Fibroblast of upper back skin (primary cell): ENCODE measurements at places on chromosomes 3 and 15.

- no peak for DNase-seq
Observed at GRCh38 chr3:14123308-14124222, 1.1 kb downstream of the CHCHD4 start.

GRCh38 chr15:71125831-71126450 lies 10.7 kb downstream of the THSD4 start:
- no peak for DNase-seq

DNA sequence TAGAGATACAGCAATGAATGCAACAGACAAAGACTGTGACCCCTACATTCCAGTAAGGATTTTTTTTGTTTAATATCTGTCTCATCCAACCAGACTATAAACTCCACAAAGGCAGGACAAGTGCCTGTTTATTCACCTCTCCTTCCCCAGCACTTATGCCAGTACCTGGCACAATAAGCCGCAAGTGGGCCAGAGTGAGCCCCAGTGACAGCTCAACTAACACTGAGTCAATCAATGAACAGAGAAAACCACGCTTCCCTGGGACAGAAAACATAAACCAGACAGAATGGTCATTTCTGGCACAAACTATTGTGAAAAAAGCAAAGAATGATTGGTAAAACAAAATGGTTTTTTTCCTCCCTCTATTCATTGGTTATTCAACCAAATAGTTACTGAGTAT lies 52.2 kb downstream of the RYK start:
- DNase-seq, result no peak

GRCh38 chr3:177545964-177546363 lies 348.7 kb upstream of the TBL1XR1 start:
- peak; percentile 16 for DNase-seq

DNA sequence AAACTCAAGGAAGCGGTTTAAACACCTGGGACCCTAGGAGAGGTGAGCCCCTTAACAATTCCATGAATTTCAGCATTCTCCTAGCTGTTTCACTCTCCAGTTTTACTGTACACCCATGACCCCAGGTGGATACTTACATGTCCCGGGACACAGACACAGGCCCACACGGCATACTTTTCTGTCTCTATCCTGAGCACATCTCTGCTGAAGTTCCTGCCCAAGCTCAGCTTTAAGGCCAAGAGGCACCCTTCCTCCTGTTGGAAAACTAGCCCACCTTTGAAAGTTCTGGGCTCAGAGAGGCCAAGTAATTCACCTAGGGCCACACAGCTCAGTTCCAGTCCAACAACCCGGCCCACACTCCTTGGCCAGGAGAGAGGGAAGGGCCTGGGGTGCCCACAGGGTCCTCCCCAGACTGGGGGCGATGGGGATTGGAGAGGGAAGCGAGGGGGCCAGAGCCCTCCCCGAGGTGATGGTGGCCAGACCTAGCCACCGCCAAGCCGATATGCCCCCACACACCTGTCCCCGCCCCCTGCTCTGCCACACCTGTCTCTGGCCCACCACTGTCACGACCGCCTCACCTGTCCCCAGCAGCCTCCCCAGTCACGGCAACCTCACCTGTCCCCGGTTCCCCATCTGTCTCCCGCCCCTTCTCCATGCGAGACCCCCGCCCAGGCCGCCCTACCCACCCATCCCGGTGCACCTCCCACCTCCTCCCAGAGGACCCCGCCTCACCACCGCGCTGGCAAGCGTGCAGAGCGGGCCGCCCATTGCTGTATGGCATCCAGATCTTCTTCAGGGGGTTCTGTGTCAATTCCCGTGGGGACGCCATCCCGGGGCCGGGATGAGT lies 431 bp downstream of the PFKFB4 start:
- DNase-seq, result no peak

- DNase-seq, result peak; percentile 43
Observed at GRCh38 chr15:89781891-89782618, 5.9 kb downstream of the MESP2 start.

DNA sequence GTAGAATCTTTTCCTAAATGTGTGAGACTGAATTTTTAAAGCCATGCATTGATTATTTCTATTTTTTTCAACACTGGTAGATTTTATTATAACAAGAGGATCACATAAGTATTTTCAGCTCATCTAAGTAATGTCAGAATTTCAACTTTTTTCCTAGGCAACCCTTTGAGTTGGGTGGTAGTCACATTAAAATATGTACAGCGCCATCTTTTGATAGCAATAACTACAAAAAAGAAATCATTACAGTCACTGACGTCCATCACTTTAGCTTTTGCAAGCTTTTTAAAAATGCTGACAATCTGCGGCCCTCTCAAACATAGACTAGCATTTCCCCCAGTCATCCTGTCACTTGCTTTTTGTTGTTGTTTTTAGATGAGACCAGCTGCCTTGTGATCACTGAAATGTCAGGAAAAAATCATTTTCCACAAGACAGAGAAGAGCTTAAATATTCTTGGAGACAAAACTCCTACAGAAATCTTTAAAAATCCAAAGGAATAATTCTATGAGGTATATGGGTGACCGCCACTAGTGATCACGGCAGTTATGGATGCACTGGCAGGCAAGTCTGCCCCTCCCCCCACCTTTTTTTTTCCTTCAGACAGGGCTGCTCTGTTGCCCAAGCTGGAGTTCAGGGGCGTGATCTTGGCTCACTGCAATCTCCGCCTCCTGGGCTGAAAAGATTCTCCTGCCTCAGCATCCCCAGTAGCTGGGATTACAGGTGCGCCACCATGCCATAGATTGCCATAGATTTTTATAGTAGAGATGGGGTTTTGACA lies 384.0 kb upstream of the KCNMB2 start:
- no peak for DNase-seq

DNA sequence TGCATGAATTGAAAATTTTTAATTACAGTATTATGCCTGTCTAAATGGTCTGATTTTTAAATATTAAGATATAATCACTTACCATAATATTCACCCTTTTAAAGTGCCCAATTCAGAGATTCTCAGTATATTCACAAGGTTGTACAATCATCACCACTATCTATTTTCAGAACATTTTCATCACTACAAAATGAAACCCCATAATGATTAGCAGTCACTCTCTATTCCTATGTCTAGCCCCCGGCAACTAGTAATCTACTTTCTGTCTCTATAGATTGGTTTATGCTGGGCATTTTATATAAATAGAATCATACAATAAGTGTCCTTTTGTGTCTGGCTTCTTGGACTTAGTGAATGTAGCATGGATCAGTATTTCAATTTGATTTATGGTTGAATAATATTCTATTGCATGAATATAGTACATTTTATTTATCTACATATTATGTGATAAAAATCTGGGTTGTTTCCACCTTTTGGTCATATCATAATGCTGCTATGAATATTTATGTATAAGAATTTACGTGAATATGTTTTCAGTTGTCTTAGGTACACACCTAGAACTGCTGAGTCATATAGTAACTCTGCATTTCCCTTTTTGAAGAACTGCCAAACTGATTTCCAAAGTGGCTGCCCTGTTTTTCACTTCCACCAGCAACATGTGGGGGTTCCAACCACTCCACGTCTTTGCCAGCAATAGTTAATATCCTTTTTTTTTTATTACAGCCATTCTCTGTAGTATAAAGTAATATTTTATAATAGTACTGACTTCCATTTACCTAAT lies 485.7 kb upstream of the ZNF385D start:
- no peak for DNase-seq

DNA sequence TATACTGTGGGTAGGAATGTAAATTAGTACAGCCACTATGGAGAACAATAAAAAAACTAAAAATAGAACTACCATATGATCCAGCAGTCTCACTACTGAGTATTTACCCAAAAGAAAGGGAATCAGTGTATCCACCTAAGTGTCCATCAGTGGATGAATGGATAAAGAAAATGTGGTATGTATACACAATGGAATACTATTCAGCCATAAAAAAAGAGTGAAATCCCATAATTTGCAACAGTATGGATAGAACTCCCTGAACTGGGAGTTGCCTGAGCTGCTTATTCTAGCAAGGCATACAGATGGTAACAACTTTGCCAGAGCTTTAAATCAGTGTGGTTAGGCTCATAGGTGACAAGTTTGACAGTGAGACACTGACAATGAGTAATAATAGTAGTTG lies 16.1 kb upstream of the APH1B start:
- DNase-seq, result no peak

DNA sequence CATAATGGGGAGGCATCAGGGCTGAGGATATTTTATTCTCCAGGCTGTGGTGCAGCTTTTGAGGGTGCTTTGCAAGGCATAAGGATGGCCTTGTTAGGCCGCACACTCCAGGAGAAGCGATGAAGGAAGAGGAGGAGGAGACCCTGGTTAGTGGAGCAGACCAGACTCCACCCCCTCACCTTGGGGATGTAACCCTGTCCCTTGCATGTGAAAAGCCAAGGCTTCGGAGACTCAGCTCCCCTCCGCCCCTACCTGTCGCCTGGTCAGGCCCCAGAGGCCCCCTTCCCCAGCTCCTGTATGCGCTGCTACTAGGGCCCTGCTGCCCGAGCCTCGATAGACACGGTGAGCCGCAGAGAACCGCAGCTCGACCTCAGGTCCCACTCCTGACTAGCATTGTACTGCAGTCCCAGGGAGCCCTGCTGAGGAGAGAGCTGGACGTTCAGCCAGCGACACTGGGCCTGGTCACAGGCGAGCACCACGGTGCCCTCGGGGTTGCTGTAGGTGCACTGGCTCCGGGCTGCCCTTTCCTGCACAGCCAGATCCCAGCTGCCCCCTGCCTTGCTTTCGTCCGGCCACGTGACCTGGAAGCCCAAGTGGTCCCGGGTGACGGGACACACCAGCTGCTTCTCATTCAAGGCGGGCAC lies 10.2 kb downstream of the CPN2 start:
- DNase-seq, result no peak

GRCh38 chr15:89707577-89707976 lies 17.0 kb downstream of the WDR93 start:
- DNase-seq, result no peak

- DNase-seq, result no peak
Observed at GRCh38 chr15:47792231-47792630, 74.9 kb downstream of the SEMA6D start.

DNA sequence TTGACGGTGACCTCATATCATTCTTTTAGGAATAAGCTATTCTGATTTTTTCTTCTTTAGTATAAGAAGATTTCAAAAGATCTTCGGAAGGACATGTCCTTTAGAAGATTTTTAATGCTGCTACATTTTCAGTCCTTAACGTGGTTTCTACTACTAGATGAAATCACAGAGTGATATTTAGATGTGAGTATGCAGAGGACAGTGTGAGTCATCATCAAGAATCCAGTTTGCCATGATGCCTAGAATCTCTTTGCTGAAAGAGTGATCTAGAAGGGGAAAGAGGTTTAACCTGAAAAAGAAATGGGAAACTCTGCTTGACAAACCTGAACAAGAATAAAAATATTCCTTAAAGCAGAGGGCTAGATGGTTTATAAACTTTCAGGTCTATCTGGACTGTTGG lies 43.2 kb downstream of the SLC7A14 start:
- DNase-seq, result peak; percentile 43

- DNase-seq, result no peak
Observed at GRCh38 chr3:194768586-194768985, 82.9 kb downstream of the FAM43A start.

DNA sequence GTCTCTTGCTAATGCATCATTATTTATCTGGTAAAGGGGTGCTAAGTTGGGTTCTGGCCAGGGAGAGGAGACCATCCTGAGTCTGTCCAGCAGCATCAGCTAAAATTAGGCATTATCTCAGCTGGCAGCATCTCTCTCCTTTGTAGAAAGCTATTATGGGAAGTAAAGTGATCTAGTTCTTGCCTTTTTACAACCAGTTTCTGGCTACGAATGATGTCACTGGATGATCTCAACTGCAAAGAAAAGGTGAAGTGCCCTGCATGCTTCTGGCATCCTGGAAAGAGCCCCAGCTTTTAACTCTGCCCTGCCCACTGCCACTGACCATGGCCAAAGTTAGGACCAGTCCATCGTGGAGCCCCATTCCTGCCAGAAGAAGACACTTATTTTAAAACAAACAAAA lies 37.1 kb upstream of the IL12A start:
- no peak for DNase-seq

GRCh38 chr3:193744048-193744821 lies 151.2 kb downstream of the OPA1 start:
- peak; percentile 11 for DNase-seq

GRCh38 chr3:126679318-126679751 lies 24.4 kb upstream of the TXNRD3 start:
- peak; percentile 71 for DNase-seq

DNA sequence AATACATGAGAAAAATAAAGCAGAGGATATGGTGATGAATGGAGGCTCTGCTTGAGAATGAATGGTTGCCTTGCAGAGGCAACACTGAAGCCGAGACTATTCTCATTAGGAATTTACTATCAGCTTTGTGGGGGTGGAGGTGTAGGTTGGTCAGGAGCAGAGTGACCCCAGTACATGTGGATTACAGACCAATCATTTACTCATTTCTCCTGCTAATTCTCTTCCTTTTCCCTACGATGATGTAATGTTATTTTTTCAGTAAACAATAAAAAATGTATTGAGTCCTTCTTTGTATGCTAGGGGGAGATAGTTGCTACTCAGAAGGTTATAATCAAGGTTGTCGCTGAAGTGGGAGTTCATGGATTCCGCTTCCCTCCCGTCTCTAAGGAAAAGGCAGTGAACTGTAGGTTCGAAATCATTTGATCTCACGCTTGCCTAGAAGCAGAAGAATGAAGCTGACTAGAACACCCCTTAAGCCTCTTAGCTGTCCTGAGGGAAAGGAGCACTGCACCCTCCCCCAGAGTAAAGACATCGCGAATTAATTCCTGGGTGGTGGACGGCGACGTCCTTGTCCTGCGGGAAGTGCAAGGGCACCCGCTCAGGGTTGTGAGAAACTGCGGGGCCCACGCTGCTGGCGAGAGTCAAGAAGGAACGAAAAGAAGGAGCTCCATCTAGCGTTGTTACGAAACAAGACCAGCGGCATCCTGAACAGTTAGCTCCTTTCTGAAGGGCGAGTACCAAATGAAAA lies 213.2 kb upstream of the PFN2 start:
- peak; percentile 79 for DNase-seq

- no peak for DNase-seq
Observed at GRCh38 chr15:81176291-81176893, 20.3 kb upstream of the IL16 start.

DNA sequence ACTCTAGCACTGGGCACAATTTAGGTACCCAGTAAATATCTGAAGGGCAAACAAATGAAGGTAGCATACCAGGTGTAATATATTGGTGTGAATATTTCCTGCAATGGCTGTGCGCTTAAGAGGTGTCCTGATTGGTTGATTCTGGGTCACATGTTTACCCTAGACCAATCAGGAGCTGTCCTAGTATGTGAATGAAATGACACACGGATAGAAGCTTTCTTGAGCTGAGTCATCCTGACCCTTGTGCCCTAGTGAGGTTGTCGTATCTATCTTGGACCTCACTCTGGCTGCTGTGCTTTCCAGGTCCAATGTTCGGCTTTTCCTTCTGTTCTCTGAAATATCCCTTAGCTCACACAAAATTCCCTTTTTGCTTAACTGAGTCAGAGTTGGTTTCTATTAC lies 58.1 kb upstream of the FOXP1 start:
- DNase-seq, result no peak
